Stimulated activated CD4-positive, alpha-beta T cell treated with anti-CD3 and anti-CD28 coated beads, Interleukin-1b, Interleukin-23, amount 100 ng/mL, for 4 hours (primary cell): ENCODE measurements at places on chromosomes 13 and 19.

GRCh38 chr13:100269837-100270236 is 180.9 kb downstream of the PCCA start:
- DNase-seq: no peak

- no peak for DNase-seq
Observed at GRCh38 chr13:39604756-39605155, 1.8 kb upstream of the LHFPL6 start.

DNA sequence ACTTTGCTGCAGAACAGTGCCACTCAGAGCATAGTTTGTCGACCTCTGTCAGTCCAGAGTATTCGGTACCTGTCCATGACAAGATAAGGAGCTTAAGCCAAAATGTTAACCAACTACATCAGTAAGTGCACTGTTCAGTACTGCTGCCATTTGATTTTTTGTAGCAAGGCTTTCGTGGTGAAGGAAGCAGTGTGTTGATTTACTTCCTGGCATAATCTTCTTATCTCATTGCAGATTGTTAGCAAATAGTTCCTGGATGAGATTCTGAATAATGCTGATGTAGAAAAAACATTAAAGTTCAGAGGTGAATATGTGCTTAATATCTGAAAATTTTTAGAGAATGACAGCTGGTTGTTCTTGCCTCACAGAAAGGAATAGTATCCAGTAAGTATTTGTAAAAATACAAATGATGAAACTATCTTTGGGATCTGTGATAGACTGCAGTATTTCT is 85.7 kb downstream of the LRRC63 start:
- no peak for DNase-seq

- no peak for DNase-seq
Observed at GRCh38 chr13:108326309-108326708, 56.8 kb downstream of the TNFSF13B start.

- no peak for DNase-seq
Observed at GRCh38 chr13:100212904-100213553, 124.1 kb downstream of the PCCA start.

GRCh38 chr13:114313061-114313860 is 1.0 kb upstream of the CHAMP1 start:
- DNase-seq: no peak

DNA sequence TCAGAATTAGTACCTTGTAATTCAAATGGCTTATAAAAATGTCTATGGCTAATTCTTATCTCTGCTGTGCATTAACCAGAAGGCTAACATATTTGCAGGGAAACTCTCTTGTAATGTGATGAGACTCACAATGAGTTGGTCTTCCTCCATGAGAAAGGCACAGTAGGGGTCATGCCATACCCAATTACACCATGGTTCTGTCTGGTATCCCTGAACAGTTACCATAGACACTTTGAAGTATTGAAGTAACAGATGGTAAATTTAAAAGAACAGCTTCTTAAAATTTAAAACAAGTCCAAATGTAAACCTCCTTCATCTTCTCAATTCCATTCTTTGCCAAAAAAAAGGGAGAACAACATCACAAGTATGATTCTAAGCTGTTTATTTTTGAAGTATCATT is 22.6 kb upstream of the SLAIN1 start:
- no peak for DNase-seq

- DNase-seq: no peak
Observed at GRCh38 chr13:110273254-110273653, 33.7 kb downstream of the COL4A1 start.

DNA sequence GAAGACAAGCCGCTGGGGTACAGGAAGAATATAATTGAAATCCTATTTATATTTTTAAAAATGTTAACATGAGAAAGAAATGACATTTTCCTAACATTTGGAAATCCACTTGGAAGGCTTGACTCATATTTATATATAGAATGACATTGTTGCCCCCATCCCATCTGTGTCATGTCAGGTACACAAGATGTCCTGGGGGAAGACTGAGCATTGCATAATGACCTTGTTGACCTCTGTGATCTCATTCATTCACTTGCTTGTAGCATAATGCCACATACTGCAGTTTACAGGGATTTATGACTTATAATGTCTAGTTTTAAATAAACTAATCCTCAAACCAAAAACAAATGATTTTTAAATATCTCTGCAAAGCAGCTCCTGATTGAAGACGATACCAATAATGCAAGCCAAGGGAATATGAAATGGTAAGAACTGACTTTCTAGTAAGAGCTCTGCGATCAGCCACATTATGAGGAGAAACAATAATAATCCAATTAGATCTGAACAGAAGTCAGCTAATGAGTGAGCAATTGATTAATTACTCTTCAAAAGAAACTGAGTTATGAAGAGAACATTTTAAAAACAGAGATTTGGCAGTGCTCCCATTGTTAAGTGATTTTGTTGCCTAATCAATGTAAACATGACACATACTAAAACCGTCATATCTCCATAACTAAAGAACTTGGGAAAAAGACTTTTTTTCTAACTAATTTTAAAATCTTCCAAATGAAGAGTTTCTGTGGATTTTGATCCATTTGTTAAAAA is 21.2 kb upstream of the VWA8 start:
- no peak for DNase-seq

- DNase-seq: no peak
Observed at GRCh38 chr19:42277821-42278451, 8.9 kb downstream of the CIC start.

DNA sequence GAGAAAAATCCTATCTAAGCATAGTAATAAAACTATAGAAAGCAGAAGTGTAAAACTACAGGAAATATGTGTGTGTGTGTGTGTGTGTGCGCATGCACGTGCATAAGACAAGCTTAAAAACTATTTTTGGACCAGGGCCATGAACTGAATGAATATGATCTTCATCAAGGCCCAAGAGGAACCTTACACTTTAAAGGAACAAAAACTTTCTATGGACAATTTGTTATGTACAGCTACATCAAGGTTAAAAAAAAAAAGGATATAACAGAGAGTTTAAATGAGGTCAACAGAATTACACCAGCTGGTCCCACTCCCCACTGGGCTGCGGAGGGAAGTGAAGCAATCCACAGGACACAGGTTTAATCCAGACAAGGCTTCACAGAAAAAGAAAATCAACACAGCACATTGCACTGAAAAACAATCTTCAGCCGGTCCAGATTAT is 151.1 kb downstream of the LHFPL6 start:
- no peak for DNase-seq

DNA sequence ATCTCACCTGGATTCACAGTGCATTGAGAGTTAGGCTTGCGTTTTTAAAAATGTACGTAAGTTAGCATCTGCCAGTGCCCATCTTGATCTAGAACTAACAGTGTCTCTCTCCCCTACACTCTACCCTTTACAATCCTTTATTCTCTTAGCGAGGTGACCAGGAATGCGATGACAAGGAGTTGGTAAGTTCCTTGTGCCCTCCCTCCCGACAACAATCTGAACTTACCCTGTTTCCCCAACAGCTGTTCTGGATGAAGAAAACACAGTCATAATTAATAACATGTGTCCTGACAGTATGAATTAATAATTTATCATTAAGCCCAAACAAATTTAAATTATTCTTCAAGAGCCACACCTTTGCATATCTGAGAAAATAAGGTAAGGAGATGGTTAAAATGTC is 6.3 kb downstream of the TSHZ3 start:
- DNase-seq: no peak

DNA sequence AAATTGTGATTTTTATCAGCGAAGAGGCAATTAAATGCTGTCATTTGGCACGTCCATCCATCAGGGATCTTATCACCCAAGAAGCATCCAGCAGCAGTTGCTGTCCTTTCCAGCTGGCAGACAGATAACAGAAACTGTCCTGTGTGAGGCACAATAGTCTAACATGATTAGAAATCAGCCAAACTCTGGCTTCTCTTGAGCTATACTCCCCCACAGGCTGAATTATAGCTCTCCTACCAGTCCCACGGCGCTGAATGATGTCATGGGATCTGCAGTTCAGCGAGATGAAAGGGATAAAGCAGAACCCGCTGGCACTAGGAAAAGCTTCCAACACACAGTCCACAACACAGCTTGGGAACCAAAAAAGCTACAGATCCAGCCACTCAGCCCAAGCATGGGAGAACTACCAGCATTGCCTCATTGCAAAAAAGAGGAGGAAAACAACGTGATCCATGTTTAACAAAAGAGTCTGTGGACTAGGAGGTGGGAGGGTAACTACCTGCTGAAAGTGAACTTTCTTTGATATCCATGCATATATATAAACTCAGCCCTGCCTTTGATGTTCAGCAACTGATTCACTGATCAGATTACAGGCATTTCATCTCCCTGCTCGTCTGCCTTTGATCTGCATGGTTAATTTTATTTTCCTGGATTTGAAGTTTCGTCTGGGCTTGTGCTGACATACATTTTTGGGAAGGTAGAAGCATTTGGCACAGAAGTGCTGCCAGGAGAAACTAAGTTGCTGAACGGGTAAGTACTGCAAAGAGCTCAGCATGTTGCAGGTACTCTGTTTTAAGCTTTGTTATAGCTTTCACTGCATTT is at the start of gene TNFRSF19:
TSS of gene TNFRSF19 (plus strand) at position 314 of the 822 bp plus-strand sequence. CDS start 19,772 bp downstream, outside the sequence.
- no peak for DNase-seq

- DNase-seq: peak; percentile 12
Observed at GRCh38 chr13:52845766-52846566, 2.5 kb downstream of the PCDH8 start.

GRCh38 chr13:64066711-64067110 is 2651.1 kb upstream of the PCDH20 start:
- DNase-seq: no peak

DNA sequence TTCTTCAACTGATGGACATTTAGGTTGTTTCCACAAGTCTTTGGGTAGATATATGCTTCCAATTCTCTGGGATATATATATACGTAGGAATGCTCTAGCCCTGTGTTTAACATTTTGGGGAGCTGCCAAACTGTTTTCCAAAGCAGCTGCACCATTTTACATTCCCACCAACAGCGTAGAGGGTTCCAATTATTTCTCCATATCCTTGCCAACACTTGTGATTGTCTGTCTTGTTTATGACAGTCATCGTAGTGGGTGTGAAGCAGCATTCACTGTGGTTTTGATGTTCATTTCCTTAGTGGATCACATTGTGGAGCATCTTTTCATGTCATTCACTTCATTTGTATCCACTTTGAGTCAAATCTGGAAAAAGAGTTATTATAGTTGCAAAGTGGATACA is 4.7 kb upstream of the CBLC start:
- no peak for DNase-seq

DNA sequence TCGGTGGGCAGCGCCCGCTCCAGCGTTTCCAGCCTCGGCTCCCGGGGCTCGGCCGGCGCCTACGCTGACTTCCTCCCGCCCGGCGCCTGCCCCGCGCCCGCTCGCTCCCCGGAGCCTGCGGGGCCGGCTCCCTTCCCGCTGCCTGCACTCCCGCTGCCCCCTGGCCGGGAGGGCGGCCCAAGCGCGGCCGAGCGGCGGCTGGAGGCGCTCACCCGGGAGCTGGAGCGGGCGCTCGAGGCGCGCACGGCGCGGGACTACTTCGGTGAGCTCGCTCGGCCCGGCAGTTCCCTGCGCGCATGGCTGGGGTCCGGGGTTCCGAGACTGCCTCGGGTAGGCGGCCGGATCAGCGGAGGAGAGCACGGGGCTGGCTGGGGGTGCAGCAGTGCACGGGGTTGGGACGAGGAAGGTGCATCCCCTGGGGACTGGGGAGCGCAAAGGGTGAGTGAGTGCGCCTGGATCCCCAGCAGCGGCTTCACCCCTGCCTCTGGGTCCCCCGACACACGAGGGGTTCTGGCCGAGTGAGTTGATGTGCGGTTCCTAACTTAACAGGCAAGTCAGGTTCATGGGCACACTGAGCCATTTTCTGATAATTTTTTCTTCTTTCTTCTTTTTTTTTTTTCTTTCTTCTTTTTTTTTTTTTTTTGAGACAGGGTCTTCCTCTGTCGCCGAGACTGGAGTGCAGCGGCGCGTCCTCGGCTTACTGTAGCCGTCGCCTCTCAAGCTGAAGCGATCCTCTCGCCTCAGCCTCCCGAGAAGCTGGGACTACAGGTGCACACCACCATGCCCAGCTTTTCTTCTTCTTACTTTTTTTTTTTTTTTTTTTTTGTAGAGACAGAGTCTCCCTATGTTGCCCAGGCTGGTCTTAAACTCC is 1.1 kb downstream of the WTIP start:
- DNase-seq: no peak
